ENCODE measurements at places on chromosomes 16 and 17.

- H3K4me3 ChIP-seq: peak overlapping the region; percentile 81
- H3K27ac ChIP-seq: peak overlapping the region; percentile 97
- no peak for DNase-seq
These were observed 1.0 kb downstream of the BCL7C start for GRCh38 chr16:30892670-30893416.

GRCh38 chr17:30237296-30238002 is 2.0 kb upstream of the SLC6A4 start:
- no peak overlapping the region for H3K4me3 ChIP-seq
- DNase-seq: no peak
- H3K4me1 ChIP-seq: peaks cover 16% of the 10 kb centered on the region
- peaks cover 5% of the 10 kb centered on the region for H3K27me3 ChIP-seq
- no peak overlapping the region for H3K27ac ChIP-seq

DNA sequence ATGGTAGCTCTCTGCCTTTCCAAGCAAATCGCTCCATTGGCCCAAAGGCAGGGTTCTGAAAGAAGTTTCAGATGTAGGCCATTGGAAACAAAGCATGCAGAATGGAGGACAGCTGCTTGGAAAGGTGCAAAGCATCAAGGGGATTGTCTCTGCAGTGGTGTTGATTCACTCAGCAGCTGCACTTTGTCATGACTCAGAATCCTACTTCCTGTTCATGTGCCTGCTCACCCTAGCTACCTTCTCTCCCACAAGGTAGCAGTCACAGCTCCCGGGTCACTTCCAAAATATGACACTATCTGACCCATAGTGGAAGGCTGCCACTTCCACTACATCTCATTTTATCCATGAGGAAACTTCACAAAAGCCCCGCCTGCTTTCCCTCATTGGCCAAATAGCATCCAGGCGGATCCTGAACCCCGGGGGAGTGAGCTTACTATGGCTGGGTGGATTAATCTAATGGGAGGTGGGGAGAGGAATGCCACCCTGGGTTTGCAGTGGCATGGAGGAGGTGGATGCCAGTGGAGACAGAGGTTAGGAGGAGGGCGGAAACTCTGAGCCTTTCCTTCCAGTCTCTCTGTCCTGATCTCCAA is 74.7 kb upstream of the NKD1 start:
- no peak for DNase-seq
- H3K36me3 ChIP-seq: no peaks in the 10 kb centered on the region
- no peaks in the 10 kb centered on the region for H3K4me1 ChIP-seq
- no peak overlapping the region for H3K4me3 ChIP-seq

DNA sequence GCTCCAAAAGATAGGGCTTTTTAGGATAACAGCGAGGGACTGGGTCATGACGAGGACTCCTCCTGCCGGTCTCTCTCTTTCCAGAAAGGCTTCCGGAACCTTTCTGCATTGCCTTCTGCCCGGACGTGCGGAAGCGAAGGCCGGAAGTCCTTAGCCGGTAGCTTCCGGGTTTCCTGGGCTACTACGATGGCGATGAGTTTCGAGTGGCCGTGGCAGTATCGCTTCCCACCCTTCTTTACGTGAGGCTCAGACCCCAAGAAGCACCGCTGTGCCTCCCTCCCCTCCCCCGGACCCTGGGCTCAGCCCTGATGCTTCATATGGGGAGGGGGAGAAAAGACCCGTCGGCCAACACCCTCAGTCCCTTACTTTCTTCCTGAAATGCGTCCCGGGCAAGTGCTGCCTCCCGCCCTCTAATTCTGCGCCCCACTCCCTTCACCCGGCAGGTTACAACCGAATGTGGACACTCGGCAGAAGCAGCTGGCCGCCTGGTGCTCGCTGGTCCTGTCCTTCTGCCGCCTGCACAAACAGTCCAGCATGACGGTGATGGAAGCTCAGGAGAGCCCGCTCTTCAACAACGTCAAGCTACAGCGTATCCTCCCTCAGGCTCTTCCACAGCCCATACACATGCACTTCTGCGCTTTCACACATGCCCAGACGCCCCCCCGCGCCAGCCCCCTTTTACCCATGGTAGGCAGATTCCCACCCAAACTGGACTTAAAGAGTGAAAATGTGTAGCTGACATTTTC is at the start of gene VPS25:
Gene VPS25 (plus strand): TSS at position 160 of the 746 bp plus-strand sequence. CDS start 27 bp downstream, at position 187.
- no peak for DNase-seq
- peaks cover 20% of the 10 kb centered on the region for H3K36me3 ChIP-seq
- H3K4me3 ChIP-seq: peak within 1 kb of the TSS; percentile 64

DNA sequence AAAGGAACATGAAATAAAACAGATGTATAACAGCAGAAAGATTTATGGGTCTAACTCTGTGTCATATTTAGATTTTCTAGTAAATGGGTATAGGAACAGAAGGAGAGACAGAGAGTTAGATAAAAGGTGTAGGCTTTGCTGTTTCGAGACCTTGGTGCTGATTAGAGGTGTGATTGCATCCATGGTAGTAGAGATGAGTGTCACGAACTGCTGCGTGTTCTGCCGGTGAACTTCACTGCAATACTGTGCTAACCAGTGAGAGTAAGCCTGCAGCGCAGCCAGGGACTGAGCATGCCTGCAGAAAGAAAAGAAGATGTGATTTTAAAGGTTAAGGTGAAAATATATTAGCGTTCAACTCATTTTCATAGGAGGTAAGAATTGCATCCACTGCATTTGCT is 53.7 kb upstream of the GSG1L start:
- no peak for DNase-seq
- no peaks in the 10 kb centered on the region for H3K27me3 ChIP-seq
- peaks cover 18% of the 10 kb centered on the region for H3K36me3 ChIP-seq
- H3K27ac ChIP-seq: no peak overlapping the region
- H3K4me1 ChIP-seq: no peaks in the 10 kb centered on the region

GRCh38 chr16:67283826-67284555 is 4.7 kb downstream of the PLEKHG4 start:
- H3K27me3 ChIP-seq: no peaks in the 10 kb centered on the region
- H3K4me1 ChIP-seq: peaks cover 9% of the 10 kb centered on the region
- no peak overlapping the region for H3K4me3 ChIP-seq
- H3K36me3 ChIP-seq: no peaks in the 10 kb centered on the region
- no peak overlapping the region for H3K27ac ChIP-seq
- no peak for DNase-seq

- peaks cover 58% of the 10 kb centered on the region for H3K4me1 ChIP-seq
- H3K36me3 ChIP-seq: peaks cover 23% of the 10 kb centered on the region
- H3K27me3 ChIP-seq: no peaks in the 10 kb centered on the region
- no peak for DNase-seq
- H3K4me3 ChIP-seq: peak overlapping the region; percentile 97
These were observed 617 bp upstream of the SENP3 start for GRCh38 chr17:7561028-7561575.

- peaks cover 69% of the 10 kb centered on the region for H3K4me1 ChIP-seq
- H3K27ac ChIP-seq: peak overlapping the region; percentile 99
- peak overlapping the region; percentile 86 for H3K4me3 ChIP-seq
- DNase-seq: no peak
- H3K36me3 ChIP-seq: peaks cover 5% of the 10 kb centered on the region
These were observed 879 bp upstream of the SPG7 start for GRCh38 chr16:89507214-89507833.

Data from esophagus squamous epithelium (tissue), 5 donors.